Caki2 (cell line): ENCODE measurements at places on chromosomes 3 and 15.

- no peak for DNase-seq
Observed at GRCh38 chr3:150055332-150055731, 84.6 kb upstream of the PFN2 start.

DNA sequence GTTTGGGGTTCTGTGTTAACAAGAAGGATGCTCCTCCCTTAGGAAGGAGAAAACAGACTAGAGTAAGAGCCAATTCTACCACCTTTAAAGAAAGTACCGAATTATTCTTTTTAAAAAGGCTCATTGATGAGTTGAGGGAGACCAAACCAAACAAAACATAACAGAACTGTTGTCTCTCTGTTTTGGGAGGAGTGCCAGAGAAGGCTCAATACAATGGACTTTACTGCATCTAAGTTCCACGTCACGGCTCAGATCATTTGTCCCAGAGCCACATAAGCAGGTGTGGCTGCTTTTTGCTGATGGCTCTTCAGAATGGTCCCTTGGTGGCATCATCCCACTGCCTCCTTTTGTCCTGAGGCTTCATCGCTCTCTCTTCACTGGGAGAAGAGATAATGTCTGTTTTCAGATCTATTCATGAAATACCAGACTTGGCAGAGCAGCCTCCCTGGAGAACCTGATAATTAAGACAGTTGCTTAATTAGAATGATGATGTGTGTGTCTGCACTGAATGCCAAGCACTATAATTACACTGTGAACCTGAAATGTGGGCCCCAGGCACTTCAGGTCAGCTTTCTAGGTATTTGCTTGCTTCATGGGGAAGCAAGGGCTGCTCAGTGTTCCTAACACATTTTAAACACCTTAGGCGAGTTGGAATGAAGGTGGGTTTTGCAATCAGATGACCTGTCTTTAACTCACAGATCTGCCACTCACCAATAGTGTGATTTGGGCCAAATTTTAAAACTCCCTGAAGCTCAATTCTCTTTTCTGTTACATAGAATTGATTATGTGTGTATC lies 335.2 kb upstream of the MCTP2 start:
- DNase-seq, result no peak

DNA sequence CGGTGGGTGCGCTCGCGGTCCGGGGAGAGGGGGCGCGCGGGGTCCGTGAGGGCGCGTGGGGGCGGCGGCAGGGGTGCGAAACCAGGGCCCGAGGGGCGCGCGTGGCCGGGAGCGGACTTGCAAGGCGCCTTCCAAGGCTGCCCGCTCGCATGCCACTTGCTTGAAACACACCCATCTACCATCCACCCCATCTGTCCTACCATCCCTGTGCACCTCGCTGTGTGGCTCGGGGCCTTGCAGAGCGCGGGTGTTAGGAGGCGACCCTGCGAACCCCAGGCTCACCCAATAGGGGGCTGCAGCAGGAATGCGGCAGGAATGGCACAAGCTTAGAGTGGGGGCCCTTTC lies 240 bp downstream of the CFAP100 start:
- no peak for DNase-seq

DNA sequence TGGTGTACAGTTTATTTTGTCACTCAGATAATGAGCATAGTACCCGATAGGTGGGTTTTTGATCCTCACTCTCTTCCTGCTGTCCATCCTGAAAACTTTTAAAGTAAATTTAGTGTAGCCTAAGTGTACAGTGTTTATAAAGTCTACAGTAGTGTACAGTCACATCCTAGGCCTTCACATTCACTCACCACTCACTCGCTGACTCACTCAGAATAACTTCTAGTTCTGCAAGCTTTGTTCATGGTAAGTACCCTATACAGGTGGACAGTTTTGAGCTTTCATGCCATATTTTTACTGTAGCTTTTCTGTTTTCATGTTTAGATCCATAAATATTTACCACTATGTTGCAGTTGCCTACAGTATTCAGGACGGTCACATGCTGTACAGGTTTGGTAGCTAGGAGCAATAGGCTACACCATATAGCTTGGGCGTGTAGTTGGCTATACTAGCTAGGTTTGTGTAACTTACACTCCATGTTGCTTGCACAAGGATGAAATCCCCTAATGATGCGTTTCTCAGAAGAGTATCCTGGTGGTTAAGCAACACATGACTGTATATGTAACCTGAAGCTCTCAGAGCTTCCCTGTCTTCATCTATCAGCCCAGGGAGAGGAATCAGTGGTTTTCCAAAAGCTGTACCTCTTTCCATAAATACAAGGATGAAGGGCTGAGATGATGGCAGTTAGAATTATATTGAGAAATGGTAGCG lies 87.6 kb upstream of the SLC25A26 start:
- no peak for DNase-seq

GRCh38 chr3:53642211-53642610 lies 147.8 kb downstream of the CACNA1D start:
- no peak for DNase-seq

DNA sequence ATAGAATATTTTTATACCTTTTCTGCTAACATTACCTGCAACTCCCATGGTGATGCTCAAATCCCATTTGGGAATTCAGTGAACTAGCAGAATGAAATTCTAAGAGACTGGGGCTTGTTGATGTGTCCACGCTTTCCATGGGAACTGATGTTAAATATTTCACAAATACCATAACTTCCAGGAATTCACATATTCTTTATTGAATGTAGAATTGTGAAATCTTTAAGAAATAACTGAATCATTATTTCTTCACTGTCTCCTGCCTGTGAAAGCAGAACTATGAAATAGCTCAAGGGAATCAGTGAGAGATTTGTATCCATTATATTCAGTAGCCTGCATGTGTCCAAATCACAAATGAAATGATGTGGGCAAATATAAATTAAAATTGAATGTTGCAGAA lies 130.8 kb downstream of the SERPINI1 start:
- DNase-seq, result no peak

- no peak for DNase-seq
Observed at GRCh38 chr15:63719281-63719680, 114.5 kb downstream of the HERC1 start.

DNA sequence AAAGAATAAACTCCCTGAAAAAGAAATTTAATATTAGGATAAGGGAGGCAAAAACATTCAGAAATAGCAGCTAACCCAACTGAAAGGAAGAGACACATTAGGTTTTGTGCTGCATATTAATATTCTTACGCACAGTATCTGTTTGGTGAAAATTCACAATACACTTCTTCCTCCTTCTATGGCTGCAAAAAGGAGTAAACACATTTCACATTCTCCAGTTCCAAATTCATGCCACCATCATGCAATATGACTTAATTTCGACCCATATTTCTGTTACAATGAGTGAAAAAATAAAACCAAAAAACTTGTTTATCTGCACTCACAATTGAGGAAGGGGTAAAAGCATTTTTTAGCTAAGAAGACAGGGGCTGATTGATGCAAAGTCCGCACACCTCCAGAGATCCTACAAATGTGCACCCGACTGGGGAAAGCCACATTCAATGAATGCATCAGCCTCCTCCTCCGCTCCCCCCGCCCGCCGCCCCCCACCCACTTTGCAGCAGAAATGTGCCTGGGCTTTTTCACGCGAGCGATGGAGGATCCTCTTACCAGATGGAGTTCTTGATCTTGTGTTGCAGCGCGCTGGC lies 1.0 kb downstream of the RFX7 start:
- DNase-seq, result peak; percentile 23
